Endothelial cell (in vitro differentiated cells): ENCODE measurements at places on chromosomes 2 and 18. TPM values are rescaled to one million over a fixed set of nuclear protein-coding genes. Genes with fewer than 3 reads are reported as not detected.
A peak's percentile ranks its signal among the peaks of the same experiment; 100 is the strongest.

SLC30A3 gene
- total RNA-seq = not detected

IL36A gene
- not detected for total RNA-seq

SIX3 gene
- not detected for total RNA-seq

PRKAG3 gene
- total RNA-seq = not detected

RPL31 gene
- total RNA-seq = 1,589 TPM

MARCHF4 gene
- total RNA-seq = 0.46 TPM

ALLC gene
- total RNA-seq = 0.26 TPM

MCEE gene
- 4.6 TPM for total RNA-seq

C1GALT1C1L gene
- 0.31 TPM for total RNA-seq

ATOH8 gene
- 1.8 TPM for total RNA-seq

LBX2 gene
- not detected for total RNA-seq

RBM44 gene
- 0.44 TPM for total RNA-seq

SERPINB4 gene
- total RNA-seq = 0.41 TPM

GRCh38 chr2:140442319-140442718 lies 1662.1 kb upstream of the NXPH2 start:
- DNase-seq = no peak

DNA sequence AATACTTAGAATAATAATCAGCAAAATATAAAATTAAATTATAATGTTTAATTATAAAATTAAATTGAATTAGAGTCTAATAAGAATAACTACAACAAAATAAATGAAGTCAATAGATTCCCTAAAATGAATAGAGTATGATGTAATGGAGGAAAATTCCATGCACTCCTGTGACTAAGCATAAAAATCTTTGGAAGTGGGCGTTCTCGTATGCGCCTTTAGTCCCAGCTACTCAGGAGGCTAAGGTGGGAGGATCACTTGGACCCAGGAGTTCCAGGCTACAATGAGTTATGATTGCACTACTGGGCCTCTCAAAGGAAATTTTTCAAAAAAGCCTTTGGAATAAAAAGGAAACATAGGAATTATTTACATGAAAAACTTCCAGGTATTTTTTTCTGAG lies 955.4 kb upstream of the POU3F3 start:
- DNase-seq = no peak

DNA sequence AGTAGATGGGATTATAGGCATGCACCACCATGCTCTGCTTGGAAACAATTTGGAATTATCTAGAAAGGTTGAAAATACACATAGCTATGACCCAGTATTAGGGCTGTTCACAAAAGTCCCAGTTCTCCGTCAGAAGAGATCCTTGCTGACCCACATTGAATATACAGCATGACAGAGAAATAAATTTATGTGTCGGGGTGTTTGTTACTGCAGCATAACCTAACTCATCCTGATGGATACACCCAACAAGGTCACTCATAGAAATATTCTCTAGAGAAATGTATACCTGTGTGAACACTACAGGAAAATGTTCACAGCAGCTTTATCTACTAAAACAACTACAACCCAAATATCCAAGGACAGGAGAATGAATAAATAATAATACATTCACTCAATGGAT lies 9.0 kb downstream of the TBC1D8 start:
- no peak for DNase-seq

DNA sequence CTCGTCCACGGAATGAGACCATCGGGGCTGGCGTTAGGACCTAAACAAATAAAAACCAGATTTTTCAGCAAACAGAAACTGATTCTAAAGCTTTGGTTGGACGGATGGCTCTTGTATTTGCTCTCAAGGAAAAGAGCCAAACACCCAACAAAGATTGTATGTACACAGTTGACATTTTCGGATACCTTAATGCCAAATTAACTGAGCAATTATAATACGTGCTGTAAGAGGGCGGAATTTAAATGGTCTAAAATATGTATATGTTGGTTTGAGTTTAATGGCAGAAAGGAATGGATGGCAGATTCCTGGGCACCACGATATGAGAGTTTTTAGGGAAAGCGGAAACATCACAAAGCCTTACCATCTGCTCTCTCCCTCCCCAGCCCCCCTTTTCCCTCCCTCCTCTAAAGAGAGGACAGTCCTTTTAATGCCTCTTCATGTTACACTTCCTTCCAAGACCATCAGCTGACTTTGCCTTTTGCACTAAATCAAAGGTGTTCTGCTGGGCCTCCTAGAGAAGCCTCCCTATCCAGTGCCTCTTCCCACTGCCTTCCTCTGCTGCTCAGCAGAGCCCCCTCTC lies 33.3 kb downstream of the STAT1 start:
- no peak for DNase-seq

- no peak for DNase-seq
These were observed 613.3 kb downstream of the TSN start for GRCh38 chr2:122368576-122369243.

GRCh38 chr2:181025004-181025403 lies 44.6 kb downstream of the UBE2E3 start:
- DNase-seq = no peak

- DNase-seq = no peak
These were observed 132.0 kb downstream of the NDUFA10 start for GRCh38 chr2:239893236-239893515.

DNA sequence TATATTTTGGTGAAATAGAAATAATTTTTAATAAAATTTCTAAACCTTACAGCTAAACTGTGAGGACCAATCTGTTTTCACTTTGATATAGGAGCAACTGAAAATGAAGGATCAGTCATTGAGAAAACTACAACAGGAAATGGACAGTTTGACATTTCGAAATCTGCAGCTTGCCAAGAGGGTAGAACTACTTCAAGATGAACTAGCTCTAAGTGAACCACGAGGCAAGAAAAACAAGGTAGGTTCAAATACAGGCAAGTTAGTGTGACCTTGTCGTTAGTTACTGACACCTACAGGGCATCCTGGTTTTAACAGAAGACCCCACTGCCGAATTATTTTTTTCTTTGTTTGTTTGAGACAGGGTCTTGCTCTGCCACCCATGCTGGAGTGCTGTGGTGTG lies 75.5 kb upstream of the STON1 start:
- no peak for DNase-seq

- DNase-seq = no peak
These were observed 4.4 kb downstream of the GCKR start for GRCh38 chr2:27501042-27501441.

GRCh38 chr2:233353769-233354499 lies at the start of gene DGKD:
TSS of gene DGKD (plus strand) at chr2:233354494. CDS start at chr2:233354519, 25 bp downstream.
- peak; percentile 80 for DNase-seq

DNA sequence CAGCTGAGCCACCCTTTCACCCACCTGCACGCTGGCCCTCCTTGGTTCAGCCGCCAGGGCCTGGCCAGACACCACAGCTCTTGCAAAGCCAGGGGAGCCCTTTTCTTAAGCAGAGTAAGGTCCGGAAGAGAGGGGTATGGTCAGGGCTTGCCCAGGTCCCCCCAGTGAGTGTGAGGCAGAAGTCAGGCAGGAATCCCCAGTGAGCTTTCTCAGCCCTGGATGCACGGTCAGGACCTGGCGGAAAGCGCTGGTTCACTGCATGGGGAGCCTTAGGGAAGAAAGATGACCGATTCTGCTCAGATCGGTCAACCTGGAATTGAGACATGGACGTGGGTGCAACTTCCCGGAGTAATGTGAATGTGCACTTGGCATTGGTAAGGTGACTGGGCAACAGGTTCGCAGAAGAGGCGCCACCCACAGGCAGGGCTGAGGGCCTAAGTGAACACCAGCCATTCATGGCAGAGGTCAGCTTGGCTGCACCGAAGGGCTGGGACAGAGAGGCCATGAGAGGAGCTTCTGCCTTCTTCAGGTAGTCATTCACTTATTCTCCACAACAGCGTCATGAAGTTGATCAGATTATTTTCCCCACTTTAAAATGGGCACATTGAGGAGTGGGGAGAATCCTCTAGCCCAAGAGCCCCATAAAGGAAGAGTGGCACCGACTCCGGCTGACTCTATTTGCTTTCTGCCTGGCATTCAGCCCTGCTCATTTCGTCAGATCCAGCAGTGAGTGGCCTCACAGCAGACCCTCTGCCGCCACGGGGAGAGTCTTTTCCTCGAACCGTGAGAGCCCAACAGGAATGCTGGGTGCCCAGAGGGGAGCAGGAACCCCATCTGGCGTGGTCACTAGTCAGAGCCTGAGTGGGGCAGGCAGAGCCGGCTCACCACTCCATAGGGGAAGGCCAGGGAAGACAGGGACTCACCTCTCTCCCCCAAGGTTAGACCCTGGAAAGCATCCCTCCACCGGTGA lies 35.8 kb downstream of the SCTR start:
- DNase-seq = no peak

DNA sequence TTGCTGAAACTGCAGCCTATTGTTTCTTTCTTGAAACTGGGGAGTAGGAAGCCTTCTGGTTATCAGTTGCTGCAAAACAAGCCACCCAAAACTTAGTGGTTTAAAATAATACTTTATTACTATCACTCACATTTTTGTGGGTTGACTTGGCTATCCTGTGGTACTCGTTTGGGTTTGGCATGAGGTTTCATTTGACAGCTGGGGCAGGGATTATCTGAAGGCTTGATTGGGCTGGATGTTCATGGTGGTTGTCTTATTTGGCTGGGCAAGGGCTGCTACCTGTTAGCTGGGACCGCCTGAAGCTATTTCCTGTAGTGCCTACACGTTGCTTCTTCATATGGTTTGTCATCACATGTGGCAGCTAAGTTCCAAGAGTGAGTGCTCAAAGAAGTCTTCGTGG lies 122.3 kb downstream of the PLCL1 start:
- DNase-seq = no peak

DNA sequence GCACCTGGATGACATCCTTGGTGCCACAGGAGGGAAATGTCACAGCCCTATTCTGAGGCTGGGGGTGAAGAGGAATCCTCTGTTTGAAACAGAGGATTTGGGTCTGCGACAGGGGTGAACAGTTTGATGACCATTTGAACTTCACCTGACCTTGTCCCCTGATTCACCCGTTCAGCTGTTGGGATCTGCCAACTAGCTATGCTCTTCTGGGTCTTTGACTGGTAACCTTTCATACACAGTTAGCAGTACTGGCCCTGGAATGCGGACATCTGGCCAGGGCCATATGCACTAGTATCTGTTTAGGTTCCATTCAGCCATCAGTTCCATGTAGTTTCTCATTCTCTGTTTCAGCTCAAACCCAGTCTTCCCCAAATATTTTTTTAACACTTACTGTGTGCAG lies 72.6 kb upstream of the MCFD2 start:
- DNase-seq = no peak

GRCh38 chr2:57397550-57398360 lies 648.9 kb upstream of the VRK2 start:
- no peak for DNase-seq

GRCh38 chr2:174048243-174048642 lies 83.1 kb upstream of the SP3 start:
- no peak for DNase-seq

- DNase-seq = no peak
These were observed 65.3 kb downstream of the SLC40A1 start for GRCh38 chr2:189515264-189515663.

DNA sequence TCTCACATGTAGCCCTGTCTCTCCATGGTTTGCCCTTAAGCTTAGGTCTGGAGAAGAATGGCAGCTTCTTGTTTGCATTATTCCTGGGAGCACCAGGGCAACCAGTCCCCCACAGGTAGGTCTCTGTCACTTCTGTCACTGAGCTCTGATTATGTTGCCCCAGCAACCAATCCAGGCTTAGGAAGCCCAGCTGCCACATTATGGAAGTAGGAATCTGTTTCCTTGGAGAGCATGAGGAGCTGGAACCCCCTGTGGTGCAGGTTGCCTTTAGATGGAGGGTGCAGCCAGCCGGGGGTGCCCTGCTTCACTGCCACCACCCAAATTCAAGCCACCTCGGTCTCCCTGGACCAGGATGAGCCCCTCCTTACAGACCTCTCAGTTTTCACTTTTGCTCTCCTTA lies 4.8 kb downstream of the RESP18 start:
- DNase-seq = no peak

GRCh38 chr2:241563571-241563980 lies 5.0 kb downstream of the BOK start:
- no peak for DNase-seq

DNA sequence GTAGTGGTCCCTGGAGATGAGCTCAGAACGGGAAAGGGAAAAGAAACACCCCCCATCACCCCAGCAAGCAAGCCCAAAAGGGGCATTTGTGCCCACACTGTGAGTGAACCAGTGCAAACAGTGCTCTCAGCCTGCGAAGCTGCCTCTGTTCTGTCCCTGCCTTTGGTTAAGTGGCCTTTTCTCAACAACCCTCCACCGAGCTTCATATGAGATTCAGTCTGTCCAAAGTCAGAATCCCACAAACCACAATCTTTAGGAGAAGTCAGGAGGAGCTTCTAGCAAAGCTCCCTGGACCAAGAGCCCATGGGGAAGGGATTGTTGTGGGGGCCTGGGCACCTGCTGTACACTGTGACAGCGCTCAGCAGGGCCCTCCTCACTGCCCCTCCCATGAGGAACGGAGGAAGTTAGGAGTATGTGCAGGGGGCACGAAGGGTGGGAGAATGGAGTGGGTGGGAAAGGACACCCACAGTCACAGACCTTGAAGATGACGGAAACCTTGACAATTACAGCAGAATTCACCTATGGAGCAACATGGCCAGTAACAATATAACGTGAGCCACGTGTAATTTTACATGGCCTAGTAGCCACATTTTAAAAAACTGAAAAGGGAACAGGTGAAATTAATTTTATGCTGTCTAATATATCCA lies 119.5 kb downstream of the SMAD7 start:
- no peak for DNase-seq

- DNase-seq = no peak
These were observed 78.3 kb downstream of the RTP5 start for GRCh38 chr2:241947876-241948275.

GRCh38 chr18:518081-518480 lies 17.6 kb upstream of the COLEC12 start:
- no peak for DNase-seq

DNA sequence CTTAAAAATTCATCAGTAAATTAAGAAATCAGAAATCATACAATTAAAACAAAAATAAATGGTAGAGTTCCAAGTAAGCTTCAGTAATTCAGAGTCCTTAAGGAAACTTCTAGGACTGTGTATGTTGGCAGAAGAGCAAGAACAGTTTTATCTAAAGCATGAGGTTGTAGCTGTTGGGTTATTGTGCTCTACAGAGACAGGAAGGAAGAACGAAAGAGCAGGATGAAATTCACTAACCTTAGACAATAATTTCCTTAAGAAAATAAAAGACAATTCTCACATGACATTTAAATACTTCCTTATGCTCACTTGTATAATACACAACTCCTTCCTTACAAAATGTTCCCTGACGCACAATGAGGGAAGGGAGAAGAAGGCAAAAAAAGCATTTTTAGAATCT lies 133.4 kb downstream of the STK39 start:
- DNase-seq = no peak

- DNase-seq = no peak
These were observed 539.4 kb downstream of the RIT2 start for GRCh38 chr18:42576124-42576523.

GRCh38 chr2:235095569-235095968 lies 143.8 kb downstream of the SH3BP4 start:
- DNase-seq = no peak

- DNase-seq = no peak
These were observed 70.2 kb downstream of the NGEF start for GRCh38 chr2:232942831-232943230.

- no peak for DNase-seq
These were observed 5.8 kb upstream of the SIX3 start for GRCh38 chr2:44935729-44936098.
